Stimulated activated CD8-positive, alpha-beta memory T cell treated with anti-CD3 and anti-CD28 coated beads, Interleukin-15, amount 100 ng/mL, for 4 hours (primary cell): ENCODE measurements at places on chromosomes 1 and 21.

GRCh38 chr1:241240069-241240468, 116.9 kb downstream of the RGS7 start:
- no peak for DNase-seq

DNA sequence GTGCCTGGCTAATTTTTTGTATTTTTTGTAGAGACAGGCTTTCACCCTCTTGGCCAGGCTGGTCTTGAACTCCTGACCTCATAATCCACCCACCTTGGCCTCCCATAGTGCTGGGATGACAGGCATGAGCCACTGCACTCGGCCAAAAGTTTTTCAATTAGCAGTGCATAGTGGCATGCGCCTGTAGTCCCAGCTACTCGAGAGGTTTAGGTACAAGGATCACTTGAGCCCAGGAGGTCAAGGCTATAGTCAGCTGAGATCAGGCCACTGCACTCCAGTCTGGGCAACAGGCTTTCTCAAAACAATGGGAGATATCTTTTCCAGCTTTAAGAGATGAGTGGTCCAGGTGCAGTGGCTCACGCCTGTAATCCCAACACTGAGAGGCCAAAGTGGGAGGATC, 30.8 kb downstream of the DAP3 start:
- no peak for DNase-seq

DNA sequence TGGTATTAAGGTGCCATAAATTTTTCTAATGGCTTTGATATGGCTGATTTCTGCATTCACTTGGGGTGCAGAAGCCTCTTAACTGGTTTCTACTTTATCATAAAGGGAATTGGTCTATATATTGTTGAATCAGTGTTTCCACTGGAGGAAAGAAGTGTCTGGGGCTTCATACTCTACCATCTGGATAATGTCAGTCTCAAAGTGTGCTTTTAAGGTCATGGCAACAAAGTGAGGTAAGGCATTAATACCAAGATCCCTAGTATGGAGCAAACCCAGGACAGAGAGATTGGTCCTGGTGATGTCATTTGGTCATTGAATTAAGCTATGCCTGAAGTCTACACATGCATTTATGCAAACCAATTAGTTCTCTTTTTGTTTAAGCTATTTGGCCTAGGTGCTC, 309.9 kb downstream of the DUSP10 start:
- DNase-seq: no peak

DNA sequence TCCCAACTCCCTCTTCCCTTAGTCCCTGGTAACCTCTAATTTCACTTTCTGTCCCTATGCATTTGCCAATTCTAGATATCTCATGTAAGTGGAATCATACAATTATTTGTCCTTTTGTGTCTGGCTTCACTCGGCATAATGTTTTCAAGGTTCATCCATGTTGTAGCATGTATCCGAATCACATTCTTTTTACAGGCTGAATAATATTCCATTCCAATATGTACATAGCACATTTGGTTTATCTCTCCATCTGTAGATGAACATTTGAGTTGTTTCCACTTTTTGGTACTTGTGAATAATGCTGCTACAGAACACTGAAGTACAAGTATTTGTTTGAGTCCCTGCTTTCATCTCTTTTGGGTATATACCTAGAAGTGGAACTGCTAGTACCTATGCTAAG, 857 bp upstream of the LYPLAL1 start:
- no peak for DNase-seq
